Mucosa of gallbladder (tissue), 1 donor: ENCODE measurements at places on chromosomes 12 and 14. TPM values are rescaled to one million over a fixed set of nuclear protein-coding genes. Genes with fewer than 3 reads are reported as not detected.

Gene MARK3
- 72.3 TPM for total RNA-seq

Gene DBX2
- total RNA-seq, result not detected

Gene ALX1
- not detected for total RNA-seq

Gene PNMA1
- 79.5 TPM for total RNA-seq

Gene C12orf60
- 0.43 TPM for total RNA-seq

Gene TMEM132D
- not detected for total RNA-seq

Gene NXPH4
- total RNA-seq, result 0.83 TPM

Gene EML1
- 49.9 TPM for total RNA-seq

Gene ANKS1B
- 10.6 TPM for total RNA-seq

DNA sequence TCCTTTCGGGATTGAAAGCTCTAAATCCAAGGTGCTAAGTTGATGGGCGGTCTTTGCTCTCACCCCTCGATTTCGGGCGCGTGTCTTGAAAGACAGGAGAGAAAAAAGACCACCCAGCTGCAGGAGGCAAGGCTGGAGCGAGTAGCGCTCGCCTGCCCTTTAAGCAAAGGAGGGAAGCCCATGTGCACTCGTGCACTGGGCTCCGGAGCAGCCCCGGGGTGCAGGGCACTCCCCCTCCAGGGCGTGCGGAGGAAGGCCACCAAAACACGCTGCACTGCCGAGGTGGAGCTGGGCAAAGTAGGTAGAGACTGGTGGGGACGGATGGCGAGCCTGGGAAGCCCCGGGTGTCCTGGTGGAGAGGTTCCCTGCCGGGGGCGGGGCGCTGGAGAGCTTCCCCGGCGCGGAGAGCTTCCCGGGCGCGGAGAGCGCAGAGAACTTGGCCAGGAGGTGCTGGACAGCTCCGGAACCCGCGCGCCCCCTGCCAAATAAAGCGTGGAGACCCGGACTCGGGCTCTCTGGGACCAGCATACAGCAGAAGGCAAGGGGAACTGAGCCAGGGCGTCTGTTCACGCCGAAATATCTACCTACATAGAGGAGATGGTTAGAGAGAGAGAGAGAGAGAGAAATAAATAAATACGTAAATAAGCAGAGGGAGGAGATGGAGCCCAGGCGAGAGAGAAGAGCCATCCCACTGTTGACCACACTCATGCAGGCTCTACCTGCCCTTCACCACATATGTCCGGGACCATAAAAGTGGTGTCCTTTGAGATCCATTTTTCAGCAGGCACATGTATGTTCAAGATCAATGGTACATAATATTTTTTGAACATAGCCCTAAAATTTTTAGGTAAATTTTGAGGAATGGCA, 662 bp upstream of the NELL2 start:
- DNase-seq, result no peak

DNA sequence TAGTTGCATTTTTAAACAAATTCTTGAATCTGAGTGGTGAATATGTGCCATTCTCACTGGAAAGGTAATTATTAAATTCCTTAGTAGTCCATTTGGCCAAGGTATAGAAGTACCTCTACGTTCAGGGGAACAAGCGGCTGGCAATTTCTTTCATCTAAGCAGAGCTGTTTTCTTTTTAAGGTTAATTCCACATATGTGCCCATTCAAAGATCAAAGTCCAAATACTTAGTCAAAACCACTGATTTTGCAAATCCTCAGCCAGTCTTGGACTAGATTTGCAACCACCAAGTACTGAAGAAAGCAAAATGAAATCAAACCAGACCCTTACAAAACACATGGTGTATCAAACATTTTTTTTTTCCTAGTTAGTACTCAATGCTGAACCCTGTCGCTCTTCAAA, 68.7 kb upstream of the JDP2 start:
- DNase-seq, result no peak

DNA sequence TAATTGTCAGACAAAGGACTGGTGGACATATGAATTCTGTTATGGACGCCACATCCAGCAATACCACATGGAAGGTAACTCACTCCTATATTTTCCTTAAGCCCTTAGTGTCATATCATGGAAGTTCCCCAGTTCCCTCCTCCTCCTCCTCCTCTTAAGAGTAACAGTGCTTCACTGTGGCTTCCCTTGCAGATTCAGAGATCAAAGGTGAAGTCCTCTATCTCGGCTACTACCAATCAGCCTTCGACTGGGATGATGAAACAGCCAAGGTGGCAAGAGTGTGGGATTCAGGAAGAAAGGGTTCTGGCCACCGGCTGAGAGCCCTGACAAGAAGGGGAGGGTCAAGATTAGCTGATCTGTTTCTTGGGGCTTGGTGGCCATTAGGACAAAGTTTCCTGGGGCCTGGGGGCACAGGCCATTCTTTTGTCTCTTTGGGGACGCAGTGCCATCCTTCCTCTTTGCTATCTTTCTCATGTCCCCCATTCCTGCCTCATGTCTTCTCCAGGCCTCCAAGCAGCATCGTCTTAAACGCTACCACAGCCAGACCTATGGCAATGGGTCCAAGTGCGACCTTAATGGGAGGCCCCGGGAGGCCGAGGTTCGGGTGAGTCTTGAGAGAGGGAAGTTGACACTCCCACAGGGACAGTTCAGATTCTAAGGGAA, 2.0 kb downstream of the OS9 start:
- no peak for DNase-seq

- DNase-seq, result no peak
Measured at GRCh38 chr12:114812858-114813761, 129.1 kb upstream of the TBX3 start.

DNA sequence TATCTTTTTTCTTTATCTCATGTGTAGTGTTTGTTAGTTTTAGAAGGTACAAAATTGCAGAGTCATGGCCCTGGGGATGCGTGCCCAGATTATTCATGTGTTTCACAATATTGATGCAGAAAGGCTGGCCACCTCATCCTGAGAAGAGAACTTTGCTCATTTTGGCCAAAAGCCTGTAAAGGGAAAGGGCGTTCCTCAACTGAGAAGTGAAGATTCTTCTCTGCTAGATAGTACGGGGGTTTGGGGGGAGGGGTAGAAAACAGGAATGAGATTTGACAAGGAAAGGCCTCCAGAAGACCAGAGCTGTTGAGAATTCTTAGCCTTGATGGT, 1.7 kb downstream of the MGST1 start:
- peak; percentile 79 for DNase-seq

DNA sequence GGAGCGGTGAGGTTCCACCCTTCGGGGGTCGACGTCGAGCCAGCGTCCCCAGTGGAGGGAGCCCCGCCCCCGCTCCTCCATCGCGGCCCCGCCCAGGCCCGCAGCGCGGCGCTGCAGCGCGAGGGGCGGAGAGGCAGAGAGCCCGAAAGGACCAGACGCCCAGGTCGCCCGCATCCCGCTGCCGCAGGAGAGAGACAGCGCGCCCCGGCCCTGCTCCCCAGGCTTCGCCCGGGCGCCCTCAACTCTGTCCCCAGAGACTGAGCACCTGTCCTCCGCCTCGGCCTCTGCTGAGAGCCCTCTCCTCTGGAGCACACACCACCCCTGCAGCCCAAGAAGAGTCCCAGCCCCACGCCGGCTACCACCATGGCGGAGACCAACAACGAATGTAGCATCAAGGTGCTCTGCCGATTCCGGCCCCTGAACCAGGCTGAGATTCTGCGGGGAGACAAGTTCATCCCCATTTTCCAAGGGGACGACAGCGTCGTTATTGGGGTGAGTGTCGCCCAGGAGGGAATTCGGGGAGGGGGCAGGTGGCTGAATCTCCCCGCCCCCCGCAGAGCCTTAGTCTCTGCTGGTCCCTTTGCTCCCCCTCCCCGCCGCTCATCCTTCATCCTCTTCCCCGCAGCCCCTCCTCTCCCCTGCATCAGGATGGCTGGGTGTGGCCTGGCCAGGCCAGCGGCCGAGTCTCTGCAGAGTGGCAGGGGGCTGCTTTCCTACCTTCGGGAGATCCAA, at the start of gene KIF5A:
KIF5A (plus strand) TSS at position 136 of the 732 bp plus-strand sequence; CDS start at position 364, 228 bp downstream.
- no peak for DNase-seq

- DNase-seq, result no peak
Measured at GRCh38 chr14:26773906-26774593, 176.2 kb upstream of the NOVA1 start.

DNA sequence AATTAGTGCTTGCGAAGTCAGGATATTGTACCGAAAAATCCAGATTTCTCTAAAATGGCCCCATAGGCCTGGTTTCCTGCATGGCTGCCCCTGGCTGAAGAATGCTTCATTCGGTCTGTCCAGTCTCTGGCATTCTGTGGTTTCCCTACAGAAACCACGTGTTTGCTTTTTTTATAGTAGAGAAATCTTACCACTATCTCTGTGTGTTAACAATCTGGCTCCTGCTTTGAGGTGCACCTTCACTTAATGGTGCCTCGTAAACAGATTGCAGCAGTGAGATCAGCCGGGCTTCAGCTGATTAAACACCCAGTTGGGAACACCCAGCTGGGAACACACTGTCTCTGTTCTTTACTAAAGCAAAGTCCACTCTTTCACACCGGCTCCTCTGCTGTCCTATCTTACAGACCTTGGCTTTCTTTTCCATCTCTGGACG, 6.7 kb upstream of the DNAAF2 start:
- DNase-seq, result peak; percentile 58

DNA sequence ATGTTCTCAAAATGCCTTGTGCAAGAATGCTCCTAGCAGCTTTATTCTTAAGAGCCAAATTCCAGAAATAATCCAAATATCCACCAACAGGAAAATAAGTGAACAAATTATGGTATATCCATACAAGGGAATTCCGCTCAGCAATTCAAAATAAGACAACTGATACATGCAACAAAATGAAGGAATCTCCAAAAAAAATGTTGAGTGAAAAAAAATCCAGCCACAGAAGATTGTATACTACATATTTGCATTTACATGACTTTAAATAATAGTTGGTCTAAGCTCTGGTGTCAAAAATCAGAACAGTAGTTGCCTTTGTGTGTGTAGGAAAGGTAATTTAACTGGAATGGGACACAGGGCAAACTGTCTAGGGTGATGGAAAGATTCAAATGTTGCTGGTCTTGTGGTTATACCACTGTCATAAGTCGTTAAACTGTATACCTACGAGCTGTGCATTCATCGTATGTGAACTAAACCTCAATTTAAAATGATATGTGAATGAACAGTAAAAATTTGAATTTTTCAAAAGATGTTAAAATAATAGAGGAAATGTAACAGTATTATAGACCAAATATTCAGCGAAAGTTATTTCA, 3.2 kb downstream of the CD69 start:
- no peak for DNase-seq

- no peak for DNase-seq
Measured at GRCh38 chr12:21539797-21540196, 13.7 kb downstream of the SPX start.

DNA sequence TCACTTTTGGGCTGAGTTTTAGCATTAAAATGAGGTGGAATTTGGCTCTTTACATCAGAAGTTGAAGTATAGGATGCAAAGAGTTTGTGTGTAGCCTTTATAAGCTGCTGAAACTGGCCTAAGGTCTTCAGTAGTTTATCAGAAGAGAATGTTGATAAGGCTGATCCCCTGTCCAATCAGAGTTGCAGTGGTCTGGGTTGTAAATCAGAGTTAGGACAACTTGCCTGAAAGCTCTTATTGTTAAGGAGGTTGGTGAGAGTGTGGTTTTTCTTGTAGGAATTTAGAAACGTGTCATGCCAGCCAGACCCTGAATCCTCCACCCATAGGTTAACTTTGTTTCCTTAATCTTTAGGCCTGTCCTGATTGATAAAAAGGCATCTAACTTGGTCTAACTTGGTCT, 143.5 kb downstream of the ST8SIA1 start:
- DNase-seq, result no peak
